ENCODE measurements at places on chromosomes 12 and 14.

GRCh38 chr12:122064780-122065588, 13.6 kb upstream of the MLXIP start:
- DNase-seq, result no peak

- DNase-seq, result no peak
Measured at GRCh38 chr14:57066463-57066862, 202.2 kb downstream of the EXOC5 start.

- DNase-seq, result no peak
Measured at GRCh38 chr14:101887219-101887618, 77.2 kb upstream of the DYNC1H1 start.

GRCh38 chr12:18139254-18139653, 49.3 kb upstream of the RERGL start:
- DNase-seq, result no peak

DNA sequence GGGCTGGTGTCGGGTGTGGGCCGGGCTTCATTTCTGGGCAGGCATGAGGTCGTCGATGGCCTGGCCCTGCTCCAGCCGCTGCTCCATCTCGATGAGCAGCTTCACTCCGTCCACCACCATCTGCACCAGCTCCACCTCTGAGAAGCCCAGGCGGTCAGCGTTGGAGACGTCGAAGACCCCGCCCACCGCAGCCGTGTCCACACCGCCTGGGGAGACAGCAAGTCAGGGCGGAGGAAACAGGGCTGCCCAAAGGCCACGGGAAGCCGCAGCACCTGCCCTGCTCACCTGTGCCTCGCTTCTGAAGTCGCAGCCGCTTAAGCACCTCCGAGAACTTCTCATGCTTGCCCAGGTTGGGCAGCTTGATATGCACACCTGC, 2.8 kb downstream of the CKB start:
- DNase-seq, result no peak

DNA sequence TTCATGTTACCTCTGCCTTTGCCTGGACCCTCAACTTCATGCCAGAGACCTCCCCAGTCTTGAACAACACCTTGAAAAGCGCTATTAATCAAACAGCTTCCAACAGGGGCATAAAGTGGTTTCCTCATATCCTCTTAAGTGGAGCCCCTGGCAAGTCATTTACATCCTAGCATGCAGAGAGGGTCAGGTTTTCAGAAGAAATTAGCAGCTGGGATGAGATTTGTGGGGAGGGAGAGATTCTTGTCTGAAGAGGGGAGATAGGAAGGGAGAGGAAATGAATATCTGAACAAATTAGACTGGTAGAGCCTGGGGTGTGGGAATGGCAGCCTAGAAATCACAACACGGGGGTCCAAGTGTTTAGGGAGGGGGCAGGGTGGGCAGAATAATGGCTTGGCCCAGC, 45.6 kb downstream of the CALM1 start:
- no peak for DNase-seq

- no peak for DNase-seq
Measured at GRCh38 chr14:41409806-41410205, 196.9 kb upstream of the LRFN5 start.

- no peak for DNase-seq
Measured at GRCh38 chr12:54421879-54422250, 2.8 kb upstream of the ITGA5 start.

- DNase-seq, result no peak
Measured at GRCh38 chr12:31322801-31323207, 3.1 kb downstream of the SINHCAF start.

DNA sequence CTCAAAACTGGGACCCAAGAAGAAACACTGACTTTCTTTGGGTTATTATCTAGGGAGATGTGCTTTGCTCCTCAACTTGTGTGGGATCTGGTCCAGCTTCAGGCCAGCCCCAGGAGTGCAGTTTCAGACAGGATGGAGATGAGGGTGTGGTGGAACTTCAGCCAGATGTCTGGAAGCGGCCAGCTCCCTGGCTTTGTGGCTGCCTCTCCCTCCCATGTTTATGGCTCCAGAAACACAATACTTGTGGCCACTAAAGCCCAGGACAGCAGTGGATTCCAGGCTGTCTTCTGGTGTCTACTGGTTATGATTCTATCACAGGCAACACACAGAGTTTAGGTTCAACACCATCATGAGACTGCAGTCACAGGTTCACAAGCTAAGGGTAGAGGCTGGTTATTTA, 44.2 kb upstream of the EMP1 start:
- DNase-seq, result no peak

GRCh38 chr12:13801543-13801942, 179.9 kb downstream of the GRIN2B start:
- DNase-seq, result no peak

GRCh38 chr14:61866932-61867920, 105.0 kb downstream of the SNAPC1 start:
- no peak for DNase-seq

DNA sequence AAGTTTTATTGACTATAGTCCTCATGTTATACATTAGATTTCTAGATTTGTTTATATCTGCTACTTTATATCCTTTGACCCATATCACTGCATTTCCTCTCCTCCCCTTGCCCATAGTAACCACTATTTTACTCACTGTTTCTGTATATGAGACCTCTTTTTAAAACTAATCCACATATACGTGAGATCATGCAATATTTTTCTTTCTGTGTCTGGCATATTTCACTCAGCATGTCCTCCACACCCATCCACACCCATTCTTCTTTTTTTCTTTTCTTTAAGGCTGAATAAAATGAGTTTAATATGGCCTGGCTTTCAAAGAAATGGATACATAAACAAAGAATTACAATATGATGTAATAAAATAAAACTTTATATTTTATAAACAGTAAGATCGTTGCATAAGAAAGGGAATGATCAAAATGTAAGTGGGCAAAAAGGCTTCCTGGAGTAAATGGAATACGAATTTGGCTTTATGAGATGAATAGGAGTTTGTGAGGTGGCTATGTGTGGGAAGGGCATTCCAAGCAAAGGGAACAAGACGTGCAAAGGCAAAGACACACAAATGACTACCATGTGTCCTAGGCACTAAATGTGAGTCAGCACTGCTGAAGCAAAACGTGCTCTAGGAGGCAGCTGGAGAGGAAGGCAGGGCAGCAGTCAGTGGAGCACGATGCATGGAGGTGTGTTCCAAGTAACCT, 53.2 kb upstream of the HIF1A start:
- no peak for DNase-seq

- DNase-seq, result no peak
Measured at GRCh38 chr12:120977531-120978295, 630 bp upstream of the HNF1A start.

GRCh38 chr12:49297695-49298060, 2.7 kb downstream of the PRPH start:
- no peak for DNase-seq

DNA sequence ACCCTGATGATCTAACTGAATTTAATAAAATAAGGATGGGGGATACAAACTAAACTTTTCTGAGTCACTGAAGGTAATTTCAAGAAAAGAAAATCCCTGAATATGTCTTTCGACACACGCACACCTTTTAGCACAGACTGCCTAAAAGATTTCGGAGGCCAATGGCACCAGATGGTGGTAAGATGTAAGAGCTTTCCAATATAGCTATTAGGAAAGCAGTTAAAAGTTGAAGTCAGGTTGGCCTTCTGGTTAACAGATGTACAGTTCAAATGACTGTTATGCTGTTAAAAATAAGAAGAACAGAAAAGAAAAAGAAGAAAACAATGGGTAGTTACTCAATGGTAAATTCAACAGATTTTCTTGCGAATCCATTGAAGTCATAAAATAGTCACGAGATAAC, 80.7 kb upstream of the KRR1 start:
- no peak for DNase-seq

DNA sequence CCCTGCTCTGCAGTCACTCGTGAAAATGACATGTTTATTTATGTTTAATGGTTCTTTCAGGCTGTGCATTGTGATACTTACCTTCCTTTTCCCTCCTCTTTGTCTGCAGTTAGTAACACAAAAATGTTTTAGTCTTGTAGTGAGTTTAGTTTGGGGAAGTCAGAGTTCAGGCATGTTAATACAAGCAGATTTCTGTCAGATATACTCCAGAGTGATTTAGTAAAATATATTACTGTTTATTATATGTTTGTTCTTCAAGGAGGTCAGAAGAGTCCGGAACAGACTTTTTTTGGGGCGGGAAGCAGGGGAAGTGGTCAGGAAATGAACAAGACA, 28.7 kb downstream of the MSRB3 start:
- DNase-seq, result no peak

- DNase-seq, result no peak
Measured at GRCh38 chr14:39232554-39233415, 930 bp upstream of the MIA2 start.

DNA sequence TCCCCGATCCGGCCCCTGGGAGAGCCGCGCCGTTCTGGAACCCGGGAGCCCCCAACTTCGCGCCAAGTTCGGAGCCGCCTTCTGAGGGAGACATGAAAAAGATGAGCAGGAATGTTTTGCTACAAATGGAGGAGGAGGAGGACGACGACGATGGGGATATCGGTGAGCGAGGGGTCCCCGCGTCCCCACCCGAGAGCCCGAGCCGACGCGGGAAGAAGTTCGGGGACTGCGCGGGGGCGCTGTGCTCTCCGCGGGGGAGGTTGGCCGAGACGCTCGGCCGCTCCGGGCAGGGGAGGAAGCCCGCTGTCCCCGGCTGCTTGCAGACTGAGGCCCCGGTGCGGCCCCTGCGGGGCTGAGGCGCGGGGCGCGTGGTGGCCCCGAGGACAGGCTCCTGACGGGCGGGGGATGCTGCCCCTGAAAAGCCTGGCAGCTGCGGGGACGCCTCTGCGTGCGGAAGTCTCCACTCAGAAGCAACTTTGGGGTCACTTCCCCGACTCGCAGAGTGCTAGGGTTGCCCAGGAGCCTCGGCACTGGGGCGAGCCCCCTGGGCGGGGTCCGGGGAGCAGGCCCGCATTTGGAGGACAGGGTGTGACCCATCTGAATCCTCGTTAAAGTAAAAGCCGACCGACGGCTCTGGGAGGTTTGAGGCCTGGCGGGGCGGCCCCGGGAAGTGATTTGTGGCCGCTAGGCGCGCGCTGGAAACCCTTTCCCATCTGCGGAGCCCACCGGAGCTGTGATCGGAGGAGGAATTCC, 511 bp downstream of the ANO6 start:
- DNase-seq, result peak; percentile 44

- no peak for DNase-seq
Measured at GRCh38 chr12:51884676-51885229, 3.1 kb upstream of the ANKRD33 start.

- DNase-seq, result no peak
Measured at GRCh38 chr12:44017216-44017615, 181.3 kb downstream of the TMEM117 start.

- no peak for DNase-seq
Measured at GRCh38 chr14:96762650-96763049, 34.5 kb upstream of the VRK1 start.

Measured in T-helper 2 cell treated with Interferon-gamma antibody and Interleukin-4, amounts not matched to agents 5 μg/mL and 100 μg/mL, for 36 hours (primary cell).